ENCODE measurements at places on chromosomes 13 and 19.
A peak's percentile ranks its signal among the peaks of the same experiment; 100 is the strongest.

- peak; percentile 84 for DNase-seq
These were observed 33.2 kb downstream of the RASA3 start for GRCh38 chr13:114099191-114099590.

- no peak for DNase-seq
These were observed 134.5 kb downstream of the PTPRS start for GRCh38 chr19:5205937-5206750.

GRCh38 chr13:105595471-105595870 lies 940.0 kb downstream of the EFNB2 start:
- DNase-seq: no peak

GRCh38 chr13:86403181-86403580 lies 604.0 kb upstream of the SLITRK6 start:
- no peak for DNase-seq

DNA sequence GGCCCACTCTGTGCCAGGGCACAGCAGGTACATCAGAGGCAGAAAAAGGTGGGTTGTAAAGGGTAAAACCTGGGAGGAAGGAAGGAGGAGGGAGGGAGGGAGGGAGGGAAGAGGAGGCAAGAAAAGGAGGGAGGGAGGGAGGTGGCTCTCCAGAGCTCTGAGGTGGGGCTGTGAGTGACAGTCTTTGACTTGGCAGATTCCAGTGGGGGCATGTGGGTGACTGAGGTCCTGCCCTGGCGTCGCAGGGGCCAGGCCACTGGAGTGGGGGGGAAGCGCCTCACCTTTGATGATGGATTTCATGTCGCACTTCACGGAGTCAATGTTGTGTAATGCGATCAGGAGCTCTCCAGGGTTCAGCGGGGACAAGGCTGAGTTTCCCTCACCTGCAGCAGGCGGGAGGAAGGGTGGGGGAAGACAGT lies 6.0 kb upstream of the RSPH6A start:
- no peak for DNase-seq

DNA sequence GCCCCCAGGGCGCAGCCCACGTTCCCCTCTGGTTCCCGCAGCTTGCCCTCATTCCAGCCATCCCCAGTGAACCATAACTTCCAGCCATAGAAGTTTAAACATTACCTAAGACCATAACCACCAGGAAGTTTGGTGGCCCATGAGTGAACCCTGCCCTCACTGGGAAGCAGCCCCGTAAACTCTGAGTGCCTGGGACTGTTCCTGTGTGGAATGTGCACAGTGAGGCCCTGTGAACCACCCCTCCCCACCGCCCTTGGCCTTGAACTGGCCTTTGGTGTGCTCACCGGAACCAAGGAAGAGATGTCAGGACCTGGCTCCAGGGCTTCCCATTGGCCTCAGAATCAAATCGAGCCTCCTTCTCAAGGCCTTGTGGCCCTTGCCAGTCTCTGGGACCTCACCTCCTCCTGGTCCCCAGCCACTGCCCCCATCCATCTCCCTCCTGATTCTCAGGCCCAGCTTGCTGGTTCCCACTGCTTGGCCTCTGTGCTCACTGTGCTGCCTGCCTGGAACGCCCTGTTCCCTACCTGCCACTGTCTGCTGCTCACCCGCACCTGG lies 46.5 kb downstream of the DNM2 start:
- no peak for DNase-seq

DNA sequence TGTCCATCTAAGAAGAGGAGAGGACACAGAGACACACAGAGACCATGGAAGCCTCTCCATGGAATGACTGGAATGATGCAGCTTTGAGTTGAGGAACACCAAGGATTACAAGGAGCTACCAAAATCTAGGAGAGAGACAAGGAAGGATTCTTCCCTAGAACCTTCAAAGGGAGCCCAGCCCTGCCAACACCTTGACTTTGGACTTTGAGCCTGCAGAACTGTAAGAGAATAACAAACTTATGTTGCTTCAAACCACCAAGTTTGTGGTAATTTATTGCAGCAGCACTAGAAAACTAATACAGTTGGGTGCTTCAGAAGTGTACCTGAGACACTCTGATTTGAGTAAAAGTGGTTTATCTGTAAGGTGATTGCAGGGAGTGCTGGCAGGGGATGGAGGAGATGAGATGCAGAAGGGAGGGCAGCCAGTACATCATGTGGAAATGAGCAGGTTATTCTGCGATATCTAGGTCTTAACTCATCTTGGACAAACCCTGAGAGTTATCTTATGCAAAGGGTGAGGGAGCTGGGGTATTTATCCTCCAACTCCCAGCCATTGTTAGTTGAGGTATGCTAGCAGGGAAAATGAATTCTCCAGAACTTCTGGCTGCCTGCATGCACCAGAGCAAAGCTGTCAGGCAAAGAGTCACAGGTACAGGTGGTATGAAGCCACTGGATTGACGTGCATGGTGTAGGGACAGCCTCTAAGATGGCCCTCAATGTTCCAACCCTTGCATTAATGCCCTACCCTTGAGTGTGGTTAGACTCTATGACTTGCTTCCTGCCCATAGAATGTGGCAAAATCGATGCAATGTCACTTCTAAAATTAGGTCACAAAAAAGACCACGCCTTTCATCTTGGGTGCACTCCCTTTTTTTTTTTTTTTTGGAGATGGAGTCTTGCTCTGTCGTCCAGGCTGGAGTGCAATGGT lies 31.3 kb upstream of the ADGRL1 start:
- no peak for DNase-seq

All from NCI-H69 (cell line).